Stimulated activated naive CD8-positive, alpha-beta T cell treated with anti-CD3 and anti-CD28 coated beads, Interleukin-15, Interleukin-2, amounts not matched to agents 100 U/mL and 50 U/mL, for 24 hours (primary cell): ENCODE measurements at places on chromosomes 13 and 19.

- DNase-seq: peak; percentile 93
Measured at GRCh38 chr19:52336117-52336790, at the start of gene ZNF610. TSS of gene ZNF610 (plus strand) at chr19:52336243. CDS start at chr19:52349173, 12,930 bp downstream.

DNA sequence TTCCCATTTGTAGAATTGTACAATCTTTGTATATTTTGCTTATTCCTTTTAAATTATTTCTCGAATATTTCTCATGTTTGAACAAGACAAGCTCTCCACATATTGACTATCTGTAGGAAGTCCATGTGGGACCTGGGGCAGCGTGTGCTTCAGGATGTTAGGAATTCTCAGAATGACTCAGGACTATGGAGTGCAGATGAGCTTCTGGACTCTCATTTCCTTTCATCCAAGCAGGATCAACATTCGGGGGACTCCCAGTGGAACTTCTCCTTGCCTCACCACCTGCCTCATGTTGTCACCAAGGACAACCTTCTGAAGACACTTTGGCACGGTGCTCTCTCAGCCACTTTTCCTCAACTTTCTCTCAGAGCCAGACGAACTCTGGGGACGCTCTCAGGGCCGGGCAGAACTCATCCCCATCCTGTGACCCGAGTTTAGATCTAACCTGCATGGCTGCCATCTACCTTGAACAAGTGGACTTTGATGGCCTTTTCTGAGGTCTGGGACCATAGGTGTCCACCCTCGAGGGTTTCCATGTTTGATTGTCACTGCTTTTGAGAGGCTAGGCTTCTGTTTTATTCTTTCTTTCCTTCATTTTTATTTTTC, 441.7 kb downstream of the IRS2 start:
- DNase-seq: no peak

DNA sequence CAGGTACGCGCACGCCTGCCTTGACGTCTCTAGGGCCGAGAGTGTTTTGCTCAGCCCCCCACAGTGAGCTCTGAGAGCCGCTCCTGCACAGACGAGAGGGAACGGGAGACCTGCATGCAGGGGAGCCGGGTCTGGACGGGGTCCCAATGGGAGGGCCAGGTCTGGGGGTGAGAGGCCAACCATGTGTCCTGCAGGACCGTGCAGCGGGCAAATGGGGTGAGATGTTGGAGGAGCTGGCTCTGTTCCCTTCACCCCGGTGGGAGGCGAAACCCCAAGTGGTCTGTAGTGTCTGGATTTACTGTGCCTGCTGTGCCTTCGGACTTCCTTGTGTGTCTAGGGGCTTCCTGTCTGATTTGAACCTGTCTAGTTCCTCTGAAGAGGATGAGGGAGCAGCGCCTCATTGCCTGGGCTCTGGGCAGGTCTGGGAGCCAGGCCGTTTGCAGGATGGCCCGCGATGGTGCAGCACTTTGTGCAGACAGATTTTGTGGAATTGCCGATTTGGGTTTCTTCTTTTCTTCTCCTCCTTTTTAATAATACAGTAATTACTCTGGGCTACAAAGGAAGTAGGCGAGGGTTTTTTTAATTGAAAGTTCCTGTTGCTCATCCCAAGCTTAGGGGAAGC, 2.1 kb downstream of the CSNK1G2 start:
- no peak for DNase-seq

DNA sequence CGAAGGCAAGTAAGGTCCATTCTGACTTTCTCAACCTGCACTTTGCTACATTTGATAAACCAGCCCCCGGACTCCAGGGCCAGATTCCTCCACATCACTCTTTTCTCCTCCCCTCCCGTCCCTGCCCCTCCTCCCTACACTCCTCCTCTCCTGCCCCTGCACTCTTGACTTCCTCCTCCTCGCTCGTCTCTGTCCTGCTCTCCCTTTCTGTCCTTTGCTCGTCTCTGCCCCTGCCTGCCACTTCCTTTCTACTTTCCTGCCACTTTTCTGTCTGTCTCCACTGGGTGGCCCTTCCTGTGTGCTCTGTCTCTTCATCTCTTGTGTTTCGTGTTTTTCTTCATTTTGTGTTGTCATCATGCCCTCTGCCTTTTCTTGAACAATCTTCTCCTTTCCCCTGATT, 7.0 kb downstream of the U2AF2 start:
- DNase-seq: no peak

DNA sequence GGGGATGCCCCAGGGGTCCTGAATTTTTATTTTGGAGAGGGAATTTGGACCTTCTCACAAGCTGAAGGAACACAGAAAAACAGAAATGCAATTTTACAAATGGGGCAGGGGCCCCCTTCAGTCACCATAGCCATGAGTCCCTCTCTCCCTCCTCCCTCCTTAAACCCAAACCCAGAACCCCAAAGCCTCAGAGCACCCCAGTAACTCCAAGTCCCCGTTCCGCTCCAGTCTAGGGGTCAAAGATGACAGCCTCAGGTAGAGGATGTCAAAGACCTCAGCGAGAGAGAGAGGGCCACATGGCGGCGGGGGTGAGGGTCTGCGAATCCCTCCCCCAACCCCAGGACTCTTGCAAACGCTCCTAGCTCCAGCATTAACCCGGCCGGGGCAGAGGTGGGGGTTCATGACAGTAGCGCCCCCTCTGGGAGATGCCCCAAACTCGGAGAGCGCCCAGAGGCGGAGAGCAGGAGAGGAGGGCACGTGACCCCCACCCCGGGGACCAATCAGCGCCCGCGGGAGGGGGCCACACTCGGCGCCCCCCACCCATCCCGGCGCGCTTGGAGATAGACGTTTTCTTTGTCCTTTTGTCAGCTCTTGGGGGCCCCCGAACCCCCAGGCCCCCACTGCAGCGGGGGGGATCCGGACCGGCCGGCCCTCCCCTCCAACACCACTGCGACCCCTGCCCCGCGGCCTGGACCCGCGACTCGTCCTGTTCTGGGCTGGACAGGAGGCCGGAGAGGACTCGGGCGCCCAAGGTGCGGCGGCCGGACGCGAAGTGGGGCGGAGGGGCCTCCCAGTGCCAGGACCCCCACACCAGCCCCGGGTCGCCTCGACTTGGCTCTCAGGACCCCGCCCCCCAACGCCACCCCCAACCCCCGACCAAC, 20.8 kb upstream of the SEMA6B start:
- no peak for DNase-seq
